ENCODE measurements at places on chromosomes 6 and 20.

DNA sequence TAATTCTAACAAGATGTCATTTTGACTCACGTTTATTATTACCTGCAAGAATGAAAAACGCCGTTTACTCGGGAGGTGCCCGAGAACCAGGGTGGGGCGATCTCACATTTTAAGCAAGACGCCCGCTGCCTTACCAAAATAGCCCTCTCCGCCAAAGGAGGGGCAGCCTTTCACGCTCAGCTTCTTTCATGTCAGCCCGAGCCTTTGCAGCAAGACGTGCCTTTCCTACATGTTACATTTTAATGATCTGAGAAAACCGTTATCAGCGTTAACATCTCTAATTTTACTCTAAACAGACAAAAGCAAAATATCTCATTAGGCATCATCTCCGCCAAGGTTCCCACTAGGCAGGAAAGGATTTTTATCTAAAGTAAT lies 2.0 kb downstream of the BACH2 start:
- no peak for DNase-seq

GRCh38 chr6:151175662-151176445 lies 63.9 kb upstream of the AKAP12 start:
- DNase-seq: no peak

- DNase-seq: no peak
Measured at GRCh38 chr20:61244213-61244612, 7.8 kb upstream of the CDH4 start.

DNA sequence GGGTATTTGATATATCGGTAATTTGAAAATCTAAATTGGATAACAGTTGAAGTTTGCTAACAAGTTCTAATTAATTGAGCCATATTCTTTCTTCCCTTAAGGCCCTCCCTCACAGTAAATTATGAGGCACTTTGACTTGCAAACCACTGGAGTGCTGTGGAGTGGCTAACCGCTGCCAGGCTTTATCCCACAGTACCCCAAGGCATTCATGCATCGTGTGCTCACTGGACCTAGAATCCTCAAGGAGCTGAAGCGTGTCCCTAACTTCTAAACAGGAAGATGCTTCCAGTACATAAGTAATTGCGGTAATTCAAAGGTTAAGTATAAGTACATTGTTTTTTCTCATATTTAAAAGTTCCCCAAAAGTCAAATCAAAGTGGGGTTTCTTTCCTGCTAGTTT lies 499.9 kb downstream of the TFAP2A start:
- no peak for DNase-seq

DNA sequence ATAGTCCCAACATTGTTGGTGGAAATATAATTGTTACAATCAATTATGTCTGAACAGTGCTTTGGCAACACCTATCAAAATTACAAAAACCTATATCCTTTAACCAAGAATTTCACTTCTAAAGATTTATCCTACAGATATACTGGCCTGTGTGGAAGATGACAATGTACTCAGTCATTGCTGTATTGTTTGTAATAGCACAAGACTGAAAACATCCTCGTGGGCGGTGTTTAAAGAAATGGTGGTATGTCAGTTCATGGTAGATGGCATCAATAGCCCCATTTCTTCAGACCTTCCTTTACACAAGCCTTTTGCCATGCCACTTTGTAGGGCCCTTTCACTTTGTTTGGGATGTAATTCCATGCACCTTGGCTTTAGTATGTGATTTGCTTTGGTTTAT lies 9.8 kb upstream of the TPBG start:
- DNase-seq: no peak

DNA sequence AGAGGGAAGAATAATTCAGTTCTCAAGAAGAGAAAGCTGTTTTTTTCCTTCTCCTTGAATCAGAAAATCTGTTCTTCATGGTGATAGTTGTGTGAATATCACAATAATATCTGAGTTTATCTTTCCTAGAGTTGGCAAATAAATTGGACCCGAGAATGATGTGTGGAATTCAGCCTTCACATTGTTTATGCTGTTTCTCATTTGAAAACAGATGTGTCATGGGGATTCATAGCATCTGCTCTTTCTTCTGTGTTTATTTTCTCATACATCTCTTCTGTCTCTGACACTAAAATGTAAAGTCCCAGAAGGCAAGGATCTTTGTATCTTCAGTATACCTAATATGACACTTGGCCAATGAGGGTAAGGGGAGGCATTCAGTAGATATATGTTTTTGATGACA lies 103.6 kb upstream of the SGK1 start:
- no peak for DNase-seq

GRCh38 chr20:19232997-19233794 lies 20.8 kb downstream of the SLC24A3 start:
- no peak for DNase-seq

- DNase-seq: no peak
Measured at GRCh38 chr20:59469267-59470252, 134.8 kb upstream of the PHACTR3 start.

GRCh38 chr6:7285416-7285815 lies 27.6 kb downstream of the SSR1 start:
- no peak for DNase-seq
